CD4-positive, alpha-beta T cell treated with Interleukin-4 for 4 hours (primary cell): ENCODE measurements at places on chromosomes 13 and 19.

- DNase-seq = no peak
These were observed 233.7 kb upstream of the SOX21 start for GRCh38 chr13:94946039-94946438.

GRCh38 chr13:45940061-45940460 is 88.5 kb upstream of the SIAH3 start:
- no peak for DNase-seq

DNA sequence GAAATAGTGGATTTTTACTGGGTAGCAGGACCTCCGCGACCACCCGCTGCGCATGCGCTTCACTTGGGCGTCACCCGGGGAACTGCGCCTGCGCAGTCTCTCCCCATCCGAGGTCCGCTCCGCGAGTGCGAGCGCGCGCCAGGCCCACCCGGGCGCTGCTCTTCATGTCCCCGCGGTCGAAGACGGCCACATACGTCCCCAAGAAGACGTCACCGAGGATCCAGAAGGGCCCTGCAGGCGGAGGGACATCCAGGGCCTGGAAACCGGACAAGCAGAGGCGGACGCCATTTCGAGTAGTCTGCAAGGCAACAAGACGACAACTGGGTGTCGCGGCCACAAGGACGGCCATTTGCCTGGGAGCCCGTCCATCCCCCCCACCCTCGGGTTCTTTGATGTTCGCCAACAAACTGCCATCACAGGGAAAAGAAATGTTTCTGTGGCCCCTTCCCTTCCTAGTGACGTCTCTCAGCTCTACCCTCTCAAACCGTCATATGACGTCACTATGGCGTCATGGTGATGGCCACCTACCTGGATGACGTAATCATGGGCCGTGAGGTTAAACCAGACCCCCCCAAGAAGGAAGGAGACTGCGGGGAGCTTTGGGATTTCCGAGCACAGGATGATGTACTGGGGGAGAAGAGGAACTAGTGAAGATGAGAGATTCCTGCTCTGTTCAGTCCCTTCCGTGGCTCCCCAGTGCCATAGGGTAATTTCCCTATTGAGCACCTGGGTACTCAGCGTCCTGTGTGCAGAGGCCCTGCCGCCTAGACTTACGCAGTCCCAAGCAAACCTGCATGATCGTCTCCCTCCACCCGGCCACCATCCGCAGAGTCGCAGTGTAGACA is 6.7 kb downstream of the NAPSA start:
- DNase-seq = peak; percentile 78

DNA sequence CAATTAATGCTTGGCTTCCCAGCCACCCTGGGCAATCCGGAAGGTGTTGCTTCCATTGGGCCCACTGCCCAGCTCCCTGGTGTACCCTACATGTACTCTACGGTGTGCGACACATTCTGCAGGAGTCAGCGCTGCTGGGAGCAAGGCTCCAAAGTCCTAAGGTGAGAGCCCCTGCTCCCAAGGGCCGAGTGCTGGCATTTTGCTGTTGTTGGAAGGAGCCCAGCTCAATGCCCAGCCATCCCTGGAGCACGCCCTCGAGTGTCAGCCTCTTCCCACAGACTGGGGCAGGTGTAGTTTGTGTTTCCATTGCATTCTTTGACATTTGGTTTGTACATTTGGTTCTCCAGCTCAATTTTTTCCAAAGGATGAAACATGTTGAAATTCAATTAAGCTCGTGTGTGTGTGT is 64.6 kb downstream of the GGACT start:
- no peak for DNase-seq
